PC-9 (cell line): ENCODE measurements at places on chromosomes 4 and X.

DNA sequence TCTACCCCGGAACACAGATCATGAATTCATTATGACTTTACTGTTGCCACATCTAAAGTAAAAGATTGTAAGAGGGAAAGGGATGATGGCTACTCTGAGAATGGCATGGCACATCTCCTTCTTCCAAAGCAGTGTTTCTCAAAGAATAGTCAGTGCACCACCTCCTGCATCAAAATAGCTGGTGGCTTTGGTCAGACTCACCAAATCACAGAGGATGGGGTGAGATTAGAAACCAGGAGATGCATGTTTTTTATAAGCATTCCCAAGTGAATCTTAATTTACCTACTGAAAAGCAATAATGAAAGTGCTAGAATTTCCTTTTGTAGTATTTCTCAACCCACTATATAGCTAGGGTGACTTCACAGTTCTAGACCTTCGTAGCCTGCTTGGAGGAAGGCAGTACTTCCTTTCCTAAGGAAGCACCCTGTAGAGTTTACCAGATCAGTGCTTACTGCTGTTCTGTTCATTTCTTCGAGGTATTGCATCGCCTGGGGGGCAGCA, 340.8 kb upstream of the KLF3 start:
- no peak for DNase-seq
- H3K36me3 ChIP-seq, result no peaks in the 10 kb centered on the region
- peaks cover 27% of the 10 kb centered on the region for H3K4me1 ChIP-seq

- H3K27me3 ChIP-seq, result no peaks in the 10 kb centered on the region
- no peak for DNase-seq
- H3K4me1 ChIP-seq, result no peaks in the 10 kb centered on the region
- H3K27ac ChIP-seq, result no peak overlapping the region
Measured at GRCh38 chr4:100516225-100516624, 1.6 kb downstream of the EMCN start.

GRCh38 chrX:154967603-154968002, 54.9 kb downstream of the F8 start:
- no peak overlapping the region for H3K27ac ChIP-seq
- no peaks in the 10 kb centered on the region for H3K4me1 ChIP-seq
- H3K27me3 ChIP-seq, result no peaks in the 10 kb centered on the region
- H3K36me3 ChIP-seq, result no peaks in the 10 kb centered on the region

DNA sequence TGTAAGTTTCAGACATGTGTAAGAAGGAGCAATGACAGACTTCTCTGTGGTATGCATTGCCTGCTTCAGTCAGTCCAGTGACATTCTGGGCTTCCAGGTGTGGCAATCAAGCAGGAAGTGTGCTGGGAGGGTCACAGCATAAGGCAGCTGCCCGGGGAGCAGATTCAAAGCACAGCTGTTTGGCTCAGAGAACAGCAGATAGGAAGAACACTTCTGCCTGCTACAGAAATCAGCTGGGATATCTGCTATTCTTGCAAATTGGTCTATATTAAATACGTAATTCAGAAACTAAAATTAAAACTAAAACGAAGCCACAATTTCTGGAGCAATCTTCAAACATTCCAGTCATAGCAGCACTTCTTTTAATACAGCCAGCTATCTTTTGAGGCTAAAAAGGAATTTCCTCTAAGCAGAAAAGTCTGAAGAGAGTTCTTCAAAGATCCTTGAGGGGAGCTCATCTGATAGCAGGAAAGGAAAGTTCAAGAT, 47.5 kb upstream of the GALNT7 start:
- no peaks in the 10 kb centered on the region for H3K36me3 ChIP-seq
- peak; percentile 56 for DNase-seq
- H3K27me3 ChIP-seq, result no peaks in the 10 kb centered on the region
- no peak overlapping the region for H3K27ac ChIP-seq

- H3K36me3 ChIP-seq, result no peaks in the 10 kb centered on the region
- DNase-seq, result no peak
- H3K27ac ChIP-seq, result no peak overlapping the region
- no peak overlapping the region for H3K4me3 ChIP-seq
- H3K27me3 ChIP-seq, result no peaks in the 10 kb centered on the region
Measured at GRCh38 chr4:31929676-31930345, 1209.6 kb downstream of the PCDH7 start.
